ENCODE measurements at places on chromosomes 5 and 9.

- DNase-seq: no peak
Observed at GRCh38 chr9:21854119-21854518, 51.7 kb downstream of the MTAP start.

- no peak for DNase-seq
Observed at GRCh38 chr5:66247176-66247960, 103.3 kb downstream of the SREK1 start.

- no peak for DNase-seq
Observed at GRCh38 chr5:97095318-97095732, 47.1 kb downstream of the LIX1 start.

GRCh38 chr5:55003432-55004065, 18.2 kb upstream of the ESM1 start:
- DNase-seq: no peak

DNA sequence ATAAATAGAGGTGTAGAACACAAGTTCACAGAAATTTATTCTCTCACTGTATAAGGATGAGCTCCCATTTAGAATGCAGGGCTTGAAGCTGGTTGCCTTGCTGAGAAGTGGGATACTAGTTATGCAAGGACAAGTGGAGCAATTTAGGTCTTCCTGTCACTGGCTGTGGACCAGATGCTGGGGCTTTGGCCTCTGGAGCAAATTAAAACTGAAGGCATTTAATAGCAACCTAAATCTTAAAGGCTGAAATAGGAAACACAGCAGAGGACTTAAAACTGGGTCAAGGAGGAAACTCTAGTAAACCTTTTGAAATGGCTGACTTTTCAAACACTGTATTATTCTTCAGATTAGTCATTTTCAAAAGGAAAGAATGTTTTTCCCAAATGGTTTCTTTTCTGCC, 319.4 kb downstream of the RAB3C start:
- DNase-seq: no peak

GRCh38 chr5:72511774-72512592, 4.8 kb upstream of the ZNF366 start:
- DNase-seq: no peak

GRCh38 chr9:73038613-73039012, 85.8 kb upstream of the ALDH1A1 start:
- DNase-seq: no peak

- DNase-seq: no peak
Observed at GRCh38 chr5:112762113-112762810, 24.6 kb downstream of the APC start.

- no peak for DNase-seq
Observed at GRCh38 chr9:129343424-129344375, 165.6 kb upstream of the IER5L start.

- no peak for DNase-seq
Observed at GRCh38 chr5:121967187-121967586, 5.4 kb downstream of the SRFBP1 start.

DNA sequence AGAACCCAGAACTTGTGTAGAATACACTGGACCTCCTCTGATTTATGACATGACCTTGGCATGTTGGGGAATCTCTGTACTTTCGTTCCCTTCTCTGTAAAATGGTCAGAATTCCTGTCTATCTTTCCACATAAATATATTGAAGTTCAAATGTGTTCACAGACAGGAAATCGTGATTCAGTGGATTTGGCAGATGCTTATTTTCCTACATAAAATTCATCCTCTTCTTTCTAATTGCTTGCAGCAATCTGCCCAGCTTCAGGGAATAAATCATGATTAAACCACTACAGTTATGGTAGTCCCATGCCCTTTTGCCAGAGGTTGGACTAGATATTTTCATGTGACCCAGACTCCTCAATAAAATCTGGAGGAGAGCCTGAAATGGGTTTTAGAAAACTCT, 52.1 kb upstream of the ARL15 start:
- no peak for DNase-seq

DNA sequence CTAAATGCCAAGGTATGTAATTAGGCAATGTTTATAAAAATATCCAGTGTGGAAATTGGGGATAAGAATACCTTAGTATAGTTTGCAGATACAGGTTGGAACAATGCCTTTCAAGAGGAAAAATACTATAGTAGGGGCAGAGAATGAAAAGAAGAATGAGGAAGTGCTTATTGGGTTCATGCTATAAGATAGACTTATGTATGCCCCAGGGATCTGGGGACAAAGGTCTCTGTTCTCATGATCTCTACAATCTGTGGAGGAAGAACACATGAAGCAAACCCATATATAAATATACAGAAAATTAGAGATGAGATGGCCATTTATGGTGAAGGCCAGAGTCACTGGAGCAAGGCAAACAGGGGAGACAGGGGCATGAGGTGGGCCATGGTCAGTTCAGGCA, 106.5 kb upstream of the DAB2 start:
- DNase-seq: no peak

DNA sequence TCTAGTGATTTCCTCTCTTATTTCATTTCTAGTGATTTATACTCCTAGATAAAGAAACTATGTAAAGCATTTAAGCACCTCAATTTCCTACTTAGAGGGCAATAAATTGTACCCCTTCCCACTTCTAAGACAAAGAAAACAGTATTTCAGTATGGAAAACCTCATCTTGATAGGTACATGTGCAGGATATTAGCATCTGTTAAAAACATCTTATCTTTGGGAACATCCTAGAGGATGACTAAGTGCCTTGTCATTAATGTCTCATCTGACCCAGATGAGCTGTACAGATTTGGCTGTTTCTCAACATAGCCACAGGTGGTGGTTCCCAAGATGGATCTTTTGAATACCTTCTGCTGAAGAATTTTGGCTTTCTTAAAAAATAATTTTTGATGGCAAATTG, 5.7 kb downstream of the MEGF10 start:
- no peak for DNase-seq

DNA sequence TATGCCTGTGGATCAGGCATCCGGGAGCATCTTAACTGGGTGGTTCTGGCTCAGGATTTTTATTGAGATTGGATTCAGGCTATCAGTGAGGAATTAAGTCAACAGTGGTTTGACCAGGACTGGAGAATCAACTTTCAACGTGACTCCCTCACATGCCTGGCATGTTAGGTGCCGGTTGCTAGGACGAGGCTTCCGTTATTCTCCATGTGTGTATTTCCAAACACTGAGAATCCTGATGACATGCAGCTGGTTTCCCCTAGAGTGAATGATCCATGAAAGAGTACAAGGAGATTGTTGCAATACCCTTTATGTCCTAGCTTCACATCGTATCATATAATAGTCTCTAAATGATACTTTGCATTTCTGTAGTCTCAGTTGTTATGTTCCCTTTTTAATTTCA, 529.2 kb downstream of the ANXA1 start:
- no peak for DNase-seq

DNA sequence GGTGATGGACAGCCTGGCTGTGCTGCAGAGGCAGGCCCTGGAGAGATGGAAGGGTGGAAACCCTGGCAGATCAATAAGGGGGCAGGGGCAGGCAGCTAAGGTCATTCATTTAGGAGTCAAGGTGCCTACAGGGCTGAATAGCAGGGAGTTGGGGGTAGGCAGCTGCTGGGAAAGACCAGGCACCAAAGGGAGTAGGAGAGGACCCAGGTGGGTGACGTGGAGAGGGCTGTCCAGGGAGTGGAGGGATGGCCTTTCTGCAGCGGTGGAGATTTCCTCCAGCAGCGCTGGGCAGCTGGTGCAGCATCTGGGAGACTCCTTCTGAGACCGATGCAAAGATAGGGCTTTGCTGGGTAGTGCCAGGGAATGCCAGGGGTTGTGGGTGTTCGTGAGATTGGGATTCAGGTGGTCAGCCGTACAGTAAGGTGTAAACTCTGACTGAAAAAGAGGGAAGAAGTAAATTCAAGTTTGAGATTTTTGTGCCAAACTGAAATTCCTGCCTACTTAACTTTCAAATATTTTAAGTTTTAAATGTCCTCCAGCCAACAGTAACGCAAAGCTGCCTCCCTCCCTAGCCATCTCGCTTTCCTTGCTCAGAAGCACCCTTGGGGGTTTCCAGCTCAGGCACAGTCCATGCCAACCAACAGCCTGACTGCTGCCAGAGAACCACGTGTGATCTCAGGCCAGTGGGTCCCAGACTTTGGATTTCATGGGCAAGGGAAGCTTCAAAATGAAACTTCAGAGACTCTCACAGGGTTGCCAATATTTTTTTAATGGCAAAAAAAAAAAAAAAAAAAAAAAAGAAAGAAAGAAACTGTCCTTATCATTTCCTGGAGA, 18.6 kb upstream of the ANGPTL2 start:
- no peak for DNase-seq

- DNase-seq: no peak
Observed at GRCh38 chr5:150114773-150115408, 28.5 kb upstream of the CSF1R start.

DNA sequence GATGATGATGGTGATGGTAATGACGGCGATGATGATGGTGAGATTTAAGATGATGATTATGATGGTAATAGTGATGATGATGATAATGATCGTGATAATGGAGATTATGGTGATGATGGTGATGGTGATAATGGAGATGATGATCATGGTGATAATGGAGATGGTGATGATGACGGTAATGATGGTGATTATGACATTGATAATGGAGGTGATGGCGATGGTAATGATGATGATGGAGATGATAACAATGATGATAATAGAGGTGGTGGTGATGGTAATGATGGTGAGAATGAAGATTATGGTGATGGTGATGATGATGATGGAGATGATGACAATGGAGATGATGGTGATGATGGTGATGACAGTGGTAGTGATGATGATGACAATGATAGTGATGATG, 69.7 kb downstream of the MED10 start:
- no peak for DNase-seq

- no peak for DNase-seq
Observed at GRCh38 chr5:92838253-92838652, 742.8 kb downstream of the NR2F1-AS1 start.

DNA sequence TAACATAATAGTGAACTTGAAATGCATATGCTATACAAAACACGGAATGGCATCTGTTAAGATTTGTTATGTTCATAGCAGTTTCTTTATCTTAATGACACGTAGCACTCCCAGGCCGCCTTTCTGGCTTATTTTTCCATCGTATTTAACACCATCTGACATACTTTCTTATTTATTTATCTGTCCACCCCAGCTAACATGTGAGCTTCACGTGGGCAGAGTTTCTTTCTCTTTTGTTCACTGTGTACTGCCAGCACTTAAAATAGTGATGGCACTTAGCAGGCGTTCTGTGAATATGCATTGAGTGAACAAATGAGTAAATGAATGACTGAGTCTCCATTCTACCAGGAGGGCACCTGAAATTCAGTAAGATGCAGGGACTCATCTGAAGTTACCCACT, 29.4 kb upstream of the SYNPO start:
- DNase-seq: no peak

GRCh38 chr9:127211983-127212382, 52.6 kb upstream of the GARNL3 start:
- DNase-seq: no peak

Data from stimulated activated CD8-positive, alpha-beta memory T cell treated with anti-CD3 and anti-CD28 coated beads, Interleukin-4, amount 100 ng/mL, for 4 hours (primary cell).